ENCODE measurements at places on chromosomes 2 and 18.

DNA sequence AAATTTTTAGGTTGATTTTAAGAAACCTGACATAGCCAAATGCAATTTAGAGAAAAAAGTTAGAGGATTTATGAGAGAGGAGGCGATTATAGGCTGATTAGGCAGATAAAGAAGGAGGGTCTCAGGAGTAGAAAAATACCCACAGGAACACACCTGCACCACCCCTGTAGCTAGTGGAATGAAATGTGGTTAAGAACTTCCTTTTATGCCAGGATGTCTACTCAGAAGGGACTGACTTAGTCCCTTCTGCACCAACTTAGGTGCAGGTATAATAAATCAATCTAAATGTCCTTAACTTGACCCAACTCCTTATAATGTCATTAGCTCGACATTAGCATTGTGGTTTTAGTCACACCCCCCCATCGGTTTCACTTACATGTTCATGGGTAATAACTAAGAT, 1274.5 kb upstream of the TMEFF2 start:
- DNase-seq, result no peak

- peak; percentile 30 for DNase-seq
Observed at GRCh38 chr2:219726916-219727315, 99.5 kb downstream of the SLC4A3 start.

- DNase-seq, result no peak
Observed at GRCh38 chr2:68333931-68334330, 14.2 kb upstream of the CNRIP1 start.

DNA sequence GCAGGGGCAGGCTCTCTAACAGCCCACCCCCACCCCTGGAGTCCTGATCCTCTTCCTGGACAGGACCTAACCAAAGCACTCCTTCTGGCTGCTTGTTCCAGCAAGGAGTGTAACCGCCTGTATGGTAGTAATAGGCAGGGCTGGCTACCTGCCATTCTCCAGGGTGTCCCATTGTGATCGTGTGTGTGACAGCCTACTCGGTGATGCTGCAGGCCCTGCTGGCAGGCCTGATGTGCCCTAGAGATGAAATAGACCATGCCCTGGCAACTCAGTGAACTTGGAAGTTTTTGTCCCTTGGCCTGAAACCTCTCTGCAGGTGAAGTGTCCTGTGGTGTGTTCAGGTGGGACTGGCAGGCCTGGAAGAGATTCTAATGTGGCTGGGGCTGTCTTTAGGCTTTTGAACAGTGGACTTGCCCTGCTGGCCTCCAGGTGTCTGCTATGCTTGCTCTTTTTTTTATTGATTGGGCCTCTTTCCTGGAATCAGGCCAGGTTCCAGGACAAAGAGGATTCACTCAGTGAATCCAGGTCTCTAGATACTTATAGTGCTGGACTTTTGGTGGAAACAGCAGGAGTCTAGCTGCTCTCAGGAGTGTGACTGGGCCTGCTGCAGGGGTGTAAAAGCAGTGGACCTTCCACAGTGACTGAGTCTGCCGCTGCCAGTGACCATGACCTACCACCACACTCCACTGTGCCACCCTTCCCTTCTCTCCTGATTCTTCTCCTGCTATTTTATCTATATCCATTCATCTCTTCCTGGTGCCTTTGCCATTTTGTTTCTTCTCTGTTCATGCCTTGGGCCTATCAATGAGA, 132.1 kb downstream of the CTIF start:
- DNase-seq, result no peak

DNA sequence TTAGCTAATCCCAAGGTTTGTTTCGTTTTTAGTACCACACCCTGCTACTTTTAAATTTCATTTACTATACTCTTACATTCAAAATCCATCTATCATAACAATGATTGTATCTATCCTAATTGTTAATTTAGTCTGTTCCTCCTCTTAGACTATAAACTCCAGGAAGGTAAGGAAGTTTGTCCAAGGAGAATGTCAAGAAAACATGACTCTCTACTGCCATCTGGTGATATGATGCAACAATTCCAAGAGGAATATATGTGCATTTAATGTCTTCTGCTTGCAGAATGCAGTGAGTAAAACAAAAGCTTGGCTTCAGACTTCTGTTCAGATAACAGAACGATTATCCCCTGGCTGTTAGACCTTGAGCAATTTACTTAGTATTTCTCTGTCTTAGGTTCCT, 1267.1 kb downstream of the LRP1B start:
- peak; percentile 51 for DNase-seq

DNA sequence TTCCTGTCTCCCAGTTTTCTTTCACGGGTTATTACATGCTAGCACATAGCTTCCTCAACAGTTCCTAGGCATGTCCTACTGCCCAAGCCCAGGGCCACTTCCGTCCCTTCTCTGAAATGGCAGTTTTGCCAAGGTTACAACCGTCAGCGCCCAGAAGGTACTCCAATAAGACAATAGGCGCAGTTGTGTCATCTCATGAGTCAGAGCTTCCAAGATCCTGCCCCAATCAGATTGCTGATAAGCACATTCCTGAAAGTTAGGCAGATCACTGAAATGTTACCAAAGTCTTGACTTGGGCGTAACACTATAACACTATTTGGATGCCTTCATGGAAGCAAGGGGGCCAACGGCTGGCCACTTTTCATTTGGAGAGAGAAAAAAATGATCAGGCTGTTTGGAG, 34.2 kb downstream of the GKN2 start:
- no peak for DNase-seq

DNA sequence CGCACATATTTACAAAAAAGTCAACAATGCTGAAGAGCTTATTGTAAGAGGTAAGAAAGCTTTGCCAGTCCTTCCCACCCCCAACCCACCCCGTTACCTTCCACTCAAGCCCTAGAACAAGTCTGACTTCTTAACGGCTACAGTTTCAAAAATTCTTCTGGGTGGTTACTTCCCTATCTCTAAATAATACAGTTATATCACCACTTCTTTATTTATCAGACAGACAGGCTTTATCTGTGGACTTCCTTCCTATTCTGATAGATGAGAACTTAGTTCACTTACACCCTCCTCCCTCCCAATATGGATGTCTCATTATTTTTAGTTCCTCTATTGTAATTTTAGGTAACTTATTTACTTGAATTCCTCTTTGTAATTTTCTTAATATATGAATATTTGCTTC, 26.7 kb upstream of the ACTR3 start:
- peak; percentile 81 for DNase-seq

GRCh38 chr2:196639180-196640030, at the start of gene CCDC150:
Gene CCDC150, plus strand, starts transcription at chr2:196639715. Its CDS starts 52 bp downstream, at chr2:196639767.
- peak; percentile 90 for DNase-seq

DNA sequence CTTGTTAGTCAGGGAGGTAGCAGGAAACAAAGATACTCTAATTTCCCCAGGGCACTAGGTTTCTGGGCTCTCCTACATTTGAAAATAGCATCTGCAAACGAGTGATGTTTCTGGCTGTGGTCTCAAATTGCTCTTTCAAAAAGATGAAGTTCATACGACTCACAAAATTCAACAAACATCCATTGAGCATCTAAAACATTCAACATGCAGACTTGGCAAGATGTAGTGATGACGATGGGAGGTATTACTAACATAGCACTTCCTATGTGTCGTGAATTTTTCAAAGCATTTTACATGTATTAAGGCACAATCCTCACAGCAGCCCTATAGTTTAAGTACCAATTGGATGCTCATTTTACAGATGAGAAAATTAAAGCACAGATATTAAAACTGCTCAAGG, 5.2 kb downstream of the CCBE1 start:
- DNase-seq, result no peak

DNA sequence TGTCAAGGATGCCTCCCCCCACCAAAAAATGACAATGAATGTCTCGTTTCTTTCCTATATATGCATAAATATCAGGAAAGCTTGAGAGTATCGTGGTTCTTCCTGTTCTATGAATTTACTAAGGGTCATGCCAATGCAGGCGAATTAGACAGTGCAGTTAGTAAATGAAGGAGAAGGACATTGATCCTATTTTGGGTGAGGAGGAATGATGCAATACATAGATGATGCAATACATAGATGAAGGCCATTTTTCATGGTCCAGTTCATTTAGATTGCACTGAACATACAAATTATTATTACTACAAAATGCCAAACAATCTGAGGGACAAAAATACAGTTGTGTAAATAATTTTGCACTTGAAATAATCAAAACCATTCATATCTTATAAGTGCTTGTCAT, 1265.0 kb downstream of the LRP1B start:
- peak; percentile 57 for DNase-seq

DNA sequence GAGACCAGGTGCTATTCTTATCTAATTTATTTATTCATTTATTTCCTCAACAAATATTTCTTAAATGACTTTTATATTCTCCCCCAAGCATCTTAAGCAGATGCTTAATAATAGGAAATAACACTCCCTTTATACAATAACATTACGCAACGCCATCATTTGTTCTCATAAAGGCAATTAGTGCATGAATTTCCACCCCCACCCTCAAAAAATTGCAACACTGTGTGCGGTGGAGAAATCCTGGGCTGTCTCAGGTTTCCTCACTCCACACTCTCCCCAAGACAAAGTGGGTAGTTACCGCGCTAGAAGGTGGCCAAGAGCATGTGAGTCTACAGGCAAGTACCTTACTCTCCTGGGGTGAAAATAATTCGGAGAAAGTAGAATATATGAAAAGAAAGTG, 37.0 kb upstream of the CTDP1 start:
- peak; percentile 63 for DNase-seq

GRCh38 chr2:32941944-32942690, 4.6 kb upstream of the LTBP1 start:
- DNase-seq, result no peak

GRCh38 chr2:112048887-112049286, 6.2 kb upstream of the TMEM87B start:
- DNase-seq, result peak; percentile 50

- DNase-seq, result no peak
Observed at GRCh38 chr2:135965756-135966155, 19.7 kb downstream of the DARS1 start.

GRCh38 chr18:22525313-22525712, 107.6 kb upstream of the CTAGE1 start:
- DNase-seq, result no peak

- no peak for DNase-seq
Observed at GRCh38 chr2:11598228-11598731, 64.4 kb downstream of the GREB1 start.

GRCh38 chr18:9354256-9354655, 19.7 kb downstream of the TWSG1 start:
- peak; percentile 29 for DNase-seq

GRCh38 chr2:22944143-22944542, 440.8 kb upstream of the KLHL29 start:
- DNase-seq, result no peak

DNA sequence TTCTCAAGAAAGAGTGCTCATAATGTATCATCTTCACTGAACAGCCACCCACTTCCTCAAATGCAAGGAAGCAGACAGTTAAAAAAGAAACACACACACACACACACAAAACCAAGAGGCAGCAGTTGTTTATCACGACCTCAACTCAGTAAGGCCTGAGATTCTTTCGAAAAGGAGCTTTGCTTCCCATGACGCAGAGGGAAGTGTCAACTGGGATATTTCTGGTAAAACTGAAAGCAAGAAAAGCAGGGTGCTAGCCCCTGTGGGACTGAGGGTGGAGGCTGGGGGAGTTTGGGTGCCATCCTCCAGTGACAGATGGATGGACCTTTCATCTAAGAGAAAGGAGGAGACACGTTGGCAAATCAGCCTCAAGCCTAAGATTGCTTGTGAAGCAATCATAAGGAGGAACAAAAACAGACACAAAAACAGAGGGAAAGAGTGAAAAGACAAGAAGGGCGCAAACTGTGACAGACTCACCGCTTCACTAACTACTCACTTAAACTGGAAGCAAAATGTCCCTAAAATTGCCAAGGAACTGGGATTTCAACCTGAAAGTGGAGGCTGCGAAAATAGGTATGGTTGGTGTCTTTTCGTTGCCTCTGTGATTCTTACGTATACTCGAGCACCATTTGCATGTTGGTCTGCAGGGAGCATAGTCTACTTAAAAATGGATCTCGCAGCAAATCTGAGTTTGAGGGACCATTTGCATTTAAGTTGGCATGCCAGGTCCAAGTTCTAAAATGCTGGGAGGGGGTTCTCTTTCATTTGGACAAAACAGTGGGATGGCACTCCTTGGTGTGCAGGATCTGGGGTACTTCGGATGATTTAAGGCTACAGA, at the start of gene ARHGAP25:
Gene ARHGAP25, plus strand, starts transcription at position 124 of the 838 bp plus-strand sequence. Its CDS starts 389 bp downstream, at position 513.
- DNase-seq, result peak; percentile 92

DNA sequence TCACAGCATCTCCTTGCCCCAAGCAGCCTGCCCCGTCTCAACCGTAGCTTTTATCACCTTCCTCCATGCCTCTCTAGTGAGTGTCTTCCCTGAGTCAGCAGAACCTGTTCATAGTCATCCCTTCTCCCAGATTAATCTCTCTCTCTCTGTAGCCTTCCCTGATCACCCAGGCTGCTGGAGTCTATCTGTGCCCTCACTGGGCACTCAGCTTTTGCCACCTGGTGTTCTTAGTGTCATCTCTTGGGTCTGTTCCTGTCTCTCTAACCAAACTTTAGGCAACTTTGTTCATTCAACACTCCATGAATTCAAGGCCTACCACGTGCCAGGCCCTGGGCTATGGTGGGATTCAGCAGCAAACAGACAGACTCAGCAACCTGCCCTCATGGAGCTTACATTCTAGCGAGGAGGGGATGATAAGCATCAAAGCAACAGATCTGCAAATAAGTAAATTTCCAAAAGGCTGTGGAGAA, 159.1 kb downstream of the SMAD7 start:
- DNase-seq, result no peak

GRCh38 chr2:168180914-168181313, 66.5 kb downstream of the STK39 start:
- DNase-seq, result no peak

- no peak for DNase-seq
Observed at GRCh38 chr2:215370112-215370965, 58.5 kb downstream of the ATIC start.

DNA sequence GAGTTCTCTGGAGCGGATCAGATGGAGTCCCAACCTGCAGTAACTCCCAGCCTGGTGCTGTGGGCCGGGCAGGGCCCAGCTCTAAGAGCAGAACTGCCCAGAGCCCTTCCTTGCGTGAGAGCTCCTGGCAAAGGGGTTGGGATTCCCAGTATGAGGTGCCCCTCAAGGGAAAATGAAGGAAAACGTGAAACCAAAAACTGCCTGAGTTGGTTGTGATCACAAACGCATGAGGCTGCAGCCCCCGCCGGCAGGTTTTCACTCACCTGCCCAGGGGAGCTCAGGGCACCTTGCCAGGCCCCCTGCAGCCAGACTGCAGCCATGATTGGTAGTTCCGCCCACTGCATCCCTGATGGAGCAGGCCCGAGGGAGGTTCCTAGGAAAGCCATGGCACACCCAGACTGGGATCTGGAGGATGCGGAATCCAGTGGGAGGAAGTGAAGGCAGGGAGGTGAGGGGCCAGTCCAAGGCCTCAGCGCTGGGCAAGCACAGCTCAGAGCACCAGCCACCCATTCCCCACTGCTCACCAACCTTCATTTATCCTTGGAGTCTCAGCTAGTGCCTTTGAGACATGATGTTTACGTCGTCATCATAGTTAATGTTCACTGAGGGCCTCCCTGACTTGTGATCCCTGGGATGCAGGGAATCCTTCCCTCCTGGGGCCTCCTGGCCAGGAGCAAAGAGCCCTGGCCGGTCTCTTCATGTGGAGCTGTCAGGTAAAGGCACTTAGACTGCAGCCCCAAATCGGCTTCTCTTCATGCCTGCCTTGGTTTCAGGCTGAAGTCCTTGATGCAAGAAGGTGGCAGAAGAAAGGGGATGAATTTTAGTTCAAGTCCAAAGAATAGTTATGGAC, 103.2 kb downstream of the INHBB start:
- no peak for DNase-seq
